Cortex of kidney (tissue), 1 donor: ENCODE measurements at places on chromosomes 4 and X.

DNA sequence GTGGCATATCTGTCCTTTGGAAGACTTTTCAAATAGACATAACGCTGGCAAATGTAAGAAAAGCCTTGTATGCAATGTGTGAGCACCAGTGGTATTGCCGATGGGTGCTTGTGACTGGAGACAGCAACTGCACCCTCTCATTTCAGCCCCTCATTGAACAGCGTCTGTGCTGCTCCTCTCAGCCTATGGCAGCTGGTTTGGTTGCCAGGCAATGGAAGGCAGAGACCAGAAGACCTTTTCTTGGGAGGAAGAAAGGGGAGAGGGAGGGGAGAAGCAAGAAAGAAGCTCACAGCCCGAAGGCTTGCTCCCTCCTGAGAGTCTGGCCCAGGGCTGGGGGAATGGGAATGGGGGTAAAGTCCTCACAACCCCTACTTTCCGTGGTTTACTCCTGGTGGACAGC lies 20.2 kb downstream of the ZCCHC13 start:
- DNase-seq: no peak

GRCh38 chr4:26076000-26076587 lies 162.1 kb downstream of the SMIM20 start:
- DNase-seq: no peak

DNA sequence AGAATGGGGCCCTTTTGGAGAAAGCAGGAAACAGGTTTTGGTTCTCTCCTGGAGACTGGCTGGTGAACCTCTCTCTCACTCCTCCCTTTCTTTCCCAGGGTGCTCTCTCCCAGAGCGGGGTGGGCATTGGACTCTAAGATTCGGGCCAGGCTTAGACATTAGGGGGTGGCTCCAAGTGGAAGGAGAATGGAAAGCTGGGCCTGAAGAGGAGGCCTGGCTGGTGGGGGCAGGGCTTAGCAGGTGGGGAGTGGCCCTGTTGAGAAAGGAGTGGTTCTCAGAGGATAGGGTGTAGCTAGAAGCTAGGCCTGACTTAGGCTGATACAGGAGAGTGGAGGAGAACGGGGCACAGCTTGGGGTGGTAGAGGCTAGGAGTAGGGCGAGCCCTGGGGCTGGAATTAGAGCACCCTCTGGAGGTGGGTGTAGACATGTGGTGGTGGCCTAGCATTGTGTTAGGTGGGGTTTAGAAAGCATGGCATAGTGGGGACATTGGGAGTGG lies 5.7 kb downstream of the PLP2 start:
- no peak for DNase-seq

DNA sequence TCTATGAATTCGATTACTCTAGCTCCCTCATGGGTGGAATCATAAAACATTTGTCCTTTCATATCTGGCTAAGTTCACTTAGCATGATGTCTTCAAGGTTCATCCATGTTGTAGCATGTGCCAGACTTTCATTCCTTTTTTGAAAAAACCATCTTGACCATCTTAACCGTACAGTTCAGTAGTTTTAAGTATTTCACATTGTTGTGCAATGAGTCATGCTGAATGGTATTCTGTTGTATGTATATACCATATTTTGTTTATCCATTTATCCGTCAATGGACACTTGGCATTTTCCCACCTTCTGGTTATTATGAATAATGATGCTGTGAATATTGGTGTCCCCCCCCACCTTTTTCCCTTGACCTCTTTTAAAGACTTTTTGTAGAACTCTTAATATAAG lies 72.4 kb upstream of the TLR2 start:
- DNase-seq: no peak

DNA sequence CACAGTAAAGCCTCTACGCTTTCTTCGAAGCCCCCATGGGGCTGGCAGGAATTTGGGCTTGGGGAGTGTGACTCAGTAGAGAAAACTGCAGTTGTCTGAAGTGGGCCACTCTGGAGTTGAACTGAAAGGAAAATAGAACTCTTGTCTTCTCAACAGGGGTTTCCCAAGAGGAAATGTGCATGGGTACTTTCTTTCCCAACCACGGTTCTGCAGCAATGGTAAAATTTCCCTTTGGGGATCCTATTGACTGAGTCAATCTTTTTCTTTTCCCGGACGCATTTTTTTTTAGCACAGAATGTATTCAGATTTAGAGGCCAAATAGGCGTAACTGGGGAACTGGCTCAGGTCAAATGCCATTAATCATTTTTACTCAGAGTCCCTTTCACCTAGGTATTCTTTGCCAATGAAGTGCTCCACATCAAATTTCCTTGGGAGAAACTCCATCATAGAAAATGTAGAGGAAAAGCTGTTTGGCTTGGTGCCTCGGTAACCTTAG lies 269.3 kb downstream of the STIM2 start:
- no peak for DNase-seq

DNA sequence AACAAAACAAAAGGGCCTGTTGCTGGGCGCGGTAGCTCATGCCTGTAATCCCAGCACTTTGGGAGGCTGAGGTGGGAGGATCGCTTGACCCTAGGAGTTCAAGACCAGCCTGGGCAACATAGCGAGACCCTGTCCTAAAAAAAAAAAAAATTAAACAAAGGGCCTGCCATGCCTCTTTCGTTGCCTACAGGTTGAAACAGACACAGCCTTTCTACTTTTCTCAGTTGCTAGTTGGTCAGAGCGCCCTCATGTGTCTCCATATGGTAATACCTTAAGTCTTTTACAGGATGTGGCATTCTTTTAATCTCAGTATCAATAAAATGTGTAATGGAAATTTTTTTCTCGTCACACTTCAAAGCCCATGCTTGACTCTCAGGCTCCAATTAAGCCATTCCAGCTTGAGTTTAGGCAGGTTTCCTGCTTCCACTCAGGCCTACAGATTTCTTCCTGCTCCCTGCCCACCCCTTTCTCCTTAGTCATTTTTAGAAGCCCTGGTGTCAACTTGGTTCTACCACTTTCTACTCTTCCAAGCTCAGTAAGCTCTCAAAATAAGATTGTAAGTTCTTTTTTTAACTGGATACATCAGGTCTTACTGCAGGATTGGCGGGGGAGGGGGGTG lies 4.6 kb upstream of the SOWAHD start:
- DNase-seq: no peak

DNA sequence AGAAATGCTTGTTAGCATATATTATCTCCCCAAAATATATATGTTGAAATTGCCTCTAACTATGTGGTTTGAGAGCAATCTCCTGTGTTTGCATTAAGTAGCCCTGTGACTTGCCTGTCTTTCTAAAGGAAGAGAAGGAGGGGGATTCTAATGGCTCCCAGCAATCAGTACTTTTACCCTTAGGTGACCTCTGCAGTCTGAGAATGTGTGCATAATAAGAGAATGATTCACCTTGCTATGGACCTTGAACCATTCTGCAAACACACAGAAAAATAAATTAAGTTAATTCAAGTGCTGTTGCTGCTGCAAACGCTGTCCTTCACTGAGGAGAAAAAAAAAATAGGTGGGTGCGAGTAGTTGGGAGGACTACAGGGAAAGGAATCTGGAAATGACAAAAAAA lies 322.2 kb downstream of the IQCM start:
- no peak for DNase-seq

- DNase-seq: no peak
Observed at GRCh38 chrX:139936259-139936658, 3.4 kb upstream of the ATP11C start.
